Amniotic stem cell (primary cell): ENCODE measurements at places on chromosomes 11 and 22.
A peak's percentile ranks its signal among the peaks of the same experiment; 100 is the strongest.

- no peak for DNase-seq
These were observed 412.3 kb upstream of the CHORDC1 start for GRCh38 chr11:90635151-90635550.

- no peak for DNase-seq
These were observed 42.3 kb upstream of the DKK3 start for GRCh38 chr11:12050470-12051286.

GRCh38 chr11:111395749-111396148 lies 16.7 kb upstream of the POU2AF1 start:
- DNase-seq = no peak

GRCh38 chr11:64891215-64891848 lies 12.9 kb upstream of the EHD1 start:
- no peak for DNase-seq

DNA sequence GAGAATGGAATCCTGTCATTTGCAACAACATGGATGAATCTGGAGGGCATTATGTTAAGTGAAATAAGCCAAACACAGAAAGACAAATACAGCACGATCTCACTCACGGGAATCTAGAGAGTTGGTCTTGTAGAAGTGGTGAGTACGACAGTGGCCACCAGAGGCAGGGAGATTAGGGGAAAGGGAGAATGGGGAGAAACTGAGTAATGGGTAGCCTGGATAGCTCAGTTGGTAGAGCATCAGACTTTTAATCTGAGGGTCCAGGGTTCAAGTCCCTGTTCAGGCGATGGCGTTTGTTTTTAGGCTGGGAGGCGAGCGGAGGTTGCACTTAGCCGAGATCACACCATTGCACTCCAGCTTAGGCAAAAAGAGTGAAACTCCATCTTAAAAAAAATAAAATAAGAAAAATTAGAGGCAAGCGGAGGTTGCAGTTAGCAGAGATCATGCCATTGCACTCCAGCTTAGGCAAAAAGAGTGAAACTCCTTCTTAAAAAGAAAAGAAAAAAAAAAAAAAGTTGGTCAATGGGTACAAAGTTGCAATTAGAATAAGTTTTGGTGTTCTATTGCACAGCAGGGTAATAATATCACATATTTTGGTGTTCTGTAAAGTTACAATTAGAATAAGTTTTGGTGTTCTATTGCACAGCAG lies 95.7 kb upstream of the UBASH3B start:
- no peak for DNase-seq

GRCh38 chr22:49554296-49554625 lies 273.4 kb downstream of the BRD1 start:
- no peak for DNase-seq

DNA sequence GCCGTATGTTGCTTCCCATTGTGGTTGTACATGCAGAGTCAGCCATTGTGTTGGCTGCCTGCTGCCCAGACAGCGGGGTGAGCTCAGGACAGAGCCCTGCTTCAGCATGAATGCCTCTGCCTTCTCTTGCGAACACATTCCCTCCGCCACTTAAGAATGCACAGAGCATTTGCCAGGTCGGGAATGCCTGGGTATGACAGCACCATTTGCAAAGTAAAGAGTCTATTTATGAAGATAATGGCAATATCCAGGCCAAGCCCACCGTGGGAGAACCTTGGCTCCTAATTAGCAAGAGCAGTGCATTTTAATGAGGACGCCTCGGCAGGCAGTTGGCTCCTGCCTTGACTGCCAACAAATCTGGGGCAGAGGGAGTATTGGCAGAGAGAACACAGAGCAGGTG lies 62.5 kb upstream of the SORL1 start:
- DNase-seq = no peak

DNA sequence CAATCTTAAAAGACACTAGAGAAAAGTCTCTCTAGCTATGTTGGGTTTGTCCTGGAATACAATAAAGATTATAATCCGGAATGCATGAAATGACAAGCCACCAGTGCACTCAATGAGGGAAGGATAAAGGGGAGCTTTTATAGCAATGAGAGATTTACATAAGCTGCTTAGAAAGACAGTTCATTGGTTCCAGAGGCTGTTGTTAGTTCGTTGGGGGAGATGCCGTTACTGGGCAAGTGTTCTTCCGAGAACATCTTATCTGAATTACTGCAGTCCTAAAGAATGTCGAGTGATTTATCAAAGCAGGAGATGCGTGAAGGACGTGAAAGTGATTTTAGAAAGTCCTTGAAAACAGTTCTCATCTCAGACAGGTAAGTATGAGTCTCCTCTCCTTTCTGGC lies 33.6 kb downstream of the SYN3 start:
- DNase-seq = no peak

- DNase-seq = no peak
These were observed 167.1 kb upstream of the NARS2 start for GRCh38 chr11:78741741-78742140.

- no peak for DNase-seq
These were observed 9.0 kb upstream of the USP28 start for GRCh38 chr11:113884361-113884836.

- no peak for DNase-seq
These were observed 43.9 kb downstream of the SGSM3 start for GRCh38 chr22:40414311-40414710.

DNA sequence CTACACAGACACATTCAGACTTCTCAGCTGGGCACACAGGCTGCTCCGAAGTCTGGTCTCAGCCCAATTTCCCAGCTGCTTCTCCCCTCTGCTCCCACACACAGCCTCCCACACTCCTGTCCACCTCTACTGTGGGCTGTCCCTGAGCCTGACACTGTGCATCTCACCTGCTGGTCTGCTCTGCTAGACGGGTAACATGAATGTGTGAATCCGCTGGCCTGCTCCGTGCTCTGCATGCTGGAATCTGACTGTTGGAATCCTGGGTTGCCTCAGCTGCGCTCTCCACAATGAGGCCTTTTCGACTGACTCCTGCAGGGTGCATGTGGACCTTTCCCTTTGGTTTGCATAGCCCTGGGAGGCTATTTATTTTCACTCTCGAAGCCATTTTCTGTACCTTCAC lies 489.5 kb upstream of the B3GAT1 start:
- no peak for DNase-seq

GRCh38 chr11:19311308-19312030 lies 70.7 kb upstream of the E2F8 start:
- no peak for DNase-seq

DNA sequence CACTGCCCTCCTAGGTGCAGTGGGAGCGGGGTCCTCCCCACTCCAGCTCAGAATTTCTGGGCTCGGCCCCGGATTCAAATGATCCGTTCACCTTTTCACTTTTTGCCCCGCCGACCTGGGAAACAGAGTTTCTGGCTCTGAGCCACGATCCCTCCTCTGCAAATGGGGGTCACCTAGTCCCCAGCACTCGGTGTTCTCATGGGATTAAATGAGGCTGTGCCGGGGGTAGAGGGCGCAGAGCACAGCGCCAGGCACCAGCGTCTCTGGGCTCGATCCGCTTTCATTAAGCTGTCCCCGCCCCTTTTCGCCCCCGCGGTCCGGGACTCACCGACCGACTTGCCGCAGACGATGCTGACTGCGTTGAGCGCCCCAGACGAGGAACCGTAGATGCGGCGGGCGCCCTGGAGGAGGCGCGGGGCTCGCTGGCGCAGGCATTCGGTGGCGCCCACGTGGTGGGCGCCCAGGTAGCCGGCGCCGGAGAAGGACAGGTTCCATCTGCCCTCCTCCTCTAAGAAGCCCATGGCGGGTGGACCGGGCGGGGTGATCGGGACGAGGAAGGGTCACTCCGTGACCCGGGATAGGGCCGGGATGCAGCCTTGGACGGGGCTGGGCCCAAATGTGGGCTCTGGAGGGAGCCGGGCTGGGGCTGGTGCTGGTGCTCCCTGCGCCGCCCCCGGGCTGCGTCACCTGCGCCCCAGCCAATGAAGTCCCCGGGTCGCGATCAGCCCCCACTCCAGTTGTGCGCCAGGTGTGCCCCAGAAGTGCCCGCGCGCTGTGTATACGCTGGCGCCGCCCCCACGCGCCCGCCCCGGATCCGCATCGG lies at the start of gene PNPLA5:
Gene PNPLA5 (minus strand): TSS at position 654 of the 823 bp plus-strand sequence. CDS start 133 bp downstream, at position 521.
- DNase-seq = no peak

- DNase-seq = no peak
These were observed 258.2 kb upstream of the FAT3 start for GRCh38 chr11:91966368-91966767.

DNA sequence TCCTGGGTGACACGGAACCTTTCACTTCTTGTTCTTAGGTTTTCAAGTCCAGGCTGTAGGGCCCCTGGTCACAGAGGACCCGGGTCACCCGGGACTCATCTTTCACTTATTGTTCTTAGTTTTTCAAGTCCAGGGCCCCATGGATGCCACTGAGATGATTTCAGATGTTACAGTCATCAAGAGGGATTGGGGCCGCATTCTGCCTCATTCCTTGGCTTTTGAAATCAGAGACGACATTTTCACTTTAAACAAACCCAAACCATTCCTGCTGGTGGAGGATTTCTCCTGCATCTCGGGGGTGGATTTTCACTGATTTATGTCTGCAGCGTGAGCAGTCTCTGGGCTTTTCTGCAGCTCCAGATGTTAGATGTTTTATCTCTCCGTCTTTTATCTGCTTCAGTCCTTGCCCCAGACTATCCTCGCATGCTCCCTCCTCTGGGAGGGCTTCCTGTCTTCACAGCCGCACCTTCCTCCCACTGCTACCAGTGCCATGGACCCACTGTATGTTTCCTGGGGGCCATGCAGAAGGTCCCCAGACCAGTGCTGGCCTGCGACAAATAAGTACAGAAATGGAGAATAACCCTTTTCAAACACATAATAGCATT lies 27.4 kb downstream of the FBLN1 start:
- DNase-seq = peak; percentile 75

GRCh38 chr11:2697866-2698265 lies 1.9 kb downstream of the KCNQ1OT1 start:
- no peak for DNase-seq

DNA sequence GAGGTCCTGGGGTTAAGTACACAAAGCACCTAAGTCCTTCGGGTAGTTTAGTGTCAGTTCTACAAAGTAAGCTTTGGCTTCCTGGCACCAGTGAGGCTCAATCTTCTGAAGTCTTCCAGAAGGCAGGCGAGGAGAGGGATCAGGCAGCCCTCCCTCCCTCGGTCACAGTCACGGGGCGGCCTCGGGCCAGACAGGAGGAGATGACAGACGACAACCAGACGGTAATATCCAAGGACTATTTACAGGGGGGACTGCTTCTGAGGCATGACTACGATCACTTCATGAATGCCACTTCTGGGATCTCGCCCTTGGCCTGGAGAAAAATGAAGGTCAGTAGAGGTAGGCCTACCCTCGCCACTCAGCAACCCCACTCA lies 383 bp upstream of the TMEM223 start:
- DNase-seq = no peak

GRCh38 chr11:116598036-116598435 lies 174.8 kb downstream of the BUD13 start:
- DNase-seq = no peak

DNA sequence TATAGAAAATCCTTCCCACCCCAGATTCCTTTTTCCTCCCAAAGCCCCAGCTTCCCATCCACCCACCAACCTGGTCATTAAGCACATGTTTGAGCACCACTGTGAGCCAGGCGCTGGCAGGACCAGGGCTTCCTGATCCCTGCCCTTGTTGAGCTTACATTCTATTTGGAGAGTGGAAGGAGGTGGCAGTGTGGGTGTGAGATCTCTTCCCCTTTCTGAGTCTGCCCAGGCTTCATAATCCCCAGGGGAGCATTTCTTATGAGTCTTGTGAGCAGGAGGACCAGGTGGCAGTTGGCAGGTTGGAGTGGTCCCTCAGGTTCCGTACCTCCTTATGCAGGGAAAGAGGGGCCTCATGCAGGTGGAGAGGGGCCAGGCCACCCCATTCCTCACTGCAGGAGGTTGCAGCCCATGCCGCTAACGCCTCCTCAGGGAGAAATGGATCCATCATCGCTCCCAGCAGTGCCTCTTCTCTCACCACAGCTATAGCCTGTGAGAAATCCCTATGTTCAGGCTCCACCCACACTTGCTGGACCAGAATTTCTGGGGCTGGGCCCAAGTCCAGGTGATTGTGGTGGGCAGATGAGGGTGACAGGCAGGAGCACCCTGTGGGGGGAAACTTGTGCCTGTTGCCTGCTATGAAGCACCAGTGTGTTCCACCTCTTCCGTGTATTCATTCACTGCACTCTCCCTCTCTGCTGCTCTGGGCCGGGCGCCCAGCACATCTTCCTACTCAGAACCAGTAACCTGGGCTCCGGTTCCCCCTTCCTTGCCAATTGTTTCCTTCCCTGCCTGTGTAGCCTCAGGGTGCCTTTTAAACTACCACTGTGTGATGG lies 23.5 kb downstream of the UBE2L3 start:
- DNase-seq = no peak
